ENCODE measurements at places on chromosomes 6 and 20.
A peak's percentile ranks its signal among the peaks of the same experiment; 100 is the strongest.

DNA sequence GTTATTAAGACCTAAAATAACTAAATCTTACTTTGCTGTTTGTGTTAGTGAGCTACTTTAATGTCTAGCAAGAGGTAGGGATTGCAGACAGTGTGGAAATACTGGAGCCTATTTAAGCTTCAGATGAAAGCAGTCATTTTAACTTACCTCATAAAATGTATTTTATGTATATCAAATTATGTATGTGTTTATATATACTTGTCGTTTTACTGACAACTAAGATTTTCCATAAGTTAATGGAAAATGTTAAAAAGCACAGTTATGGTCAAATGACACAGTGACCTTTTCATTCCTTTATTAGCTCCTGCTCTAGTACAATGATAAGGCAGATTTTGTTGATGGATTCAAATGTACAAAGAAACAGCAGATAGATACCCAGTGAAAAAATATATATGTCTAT is 34.6 kb downstream of the QKI start:
- DNase-seq = no peak

DNA sequence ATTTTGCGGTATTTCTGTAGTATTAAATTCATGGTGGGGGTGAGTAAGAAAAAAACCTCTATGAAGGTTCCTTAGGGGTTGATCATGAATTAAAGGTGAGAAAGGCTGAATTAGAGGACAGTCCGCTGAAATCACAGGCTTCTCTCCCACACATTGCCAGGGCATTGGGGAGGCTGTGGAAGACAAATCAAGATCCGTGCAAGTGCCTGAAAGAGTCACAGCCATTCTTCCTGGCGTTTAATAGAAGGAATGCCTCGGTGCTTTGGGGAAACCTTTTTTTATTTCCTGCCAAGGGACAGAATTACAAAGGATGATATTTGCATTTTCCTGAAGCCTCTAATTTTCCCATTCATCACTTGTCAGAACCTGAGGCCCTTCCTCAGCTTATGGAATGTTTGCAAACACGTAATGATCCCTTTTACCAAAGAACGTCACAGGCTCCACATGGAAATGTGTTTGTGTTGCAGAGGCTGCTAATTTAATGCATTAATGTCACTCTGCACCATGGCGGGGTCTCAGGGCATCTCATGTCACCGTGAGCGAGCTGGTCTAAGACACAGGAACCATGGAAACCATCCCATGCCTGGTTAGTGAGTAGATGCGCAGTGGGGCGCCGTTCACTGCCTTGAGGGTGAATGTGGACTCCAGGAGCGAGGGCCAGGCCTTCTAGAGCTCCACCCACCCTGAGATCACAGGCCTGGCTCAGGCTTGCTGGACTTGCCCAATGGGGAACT is 185.9 kb upstream of the SULF2 start:
- no peak for DNase-seq

- no peak for DNase-seq
Observed at GRCh38 chr6:22194188-22194921, 102.5 kb downstream of the PRL start.

GRCh38 chr20:23832775-23833513 is 6.4 kb upstream of the CST2 start:
- no peak for DNase-seq

- DNase-seq = peak; percentile 20
Observed at GRCh38 chr6:106097411-106098231, 11.5 kb downstream of the PRDM1 start.

- DNase-seq = no peak
Observed at GRCh38 chr20:16197696-16198095, 375.6 kb downstream of the KIF16B start.

DNA sequence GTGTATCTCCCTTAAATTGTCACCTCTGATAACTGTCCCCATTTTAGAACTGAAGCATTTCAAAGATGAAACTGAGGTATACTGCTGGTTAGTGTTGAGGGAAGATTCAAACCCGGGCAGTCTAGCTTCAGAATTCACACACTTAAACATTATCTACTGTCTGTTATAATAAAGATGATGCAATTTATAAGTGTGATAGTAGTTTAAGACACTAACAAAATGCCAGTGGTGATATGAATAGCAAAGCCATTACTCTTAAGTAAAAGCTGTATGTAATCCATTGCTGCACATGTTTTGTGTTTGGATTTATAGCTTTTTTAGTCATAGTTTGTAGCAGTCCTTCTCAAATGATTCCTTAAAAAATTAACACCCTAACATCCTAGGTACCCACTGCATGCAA is 19.8 kb downstream of the USP45 start:
- DNase-seq = no peak
